ENCODE measurements at places on chromosomes 4 and X. TPM values are rescaled to one million over a fixed set of nuclear protein-coding genes. Genes with fewer than 3 reads are reported as not detected.

The MAGEA12 gene
- not detected for total RNA-seq

The HSFX1 gene
- total RNA-seq, result 0.20 TPM

The CRMP1 gene
- 0.65 TPM for total RNA-seq

The NAP1L3 gene
- total RNA-seq, result 0.44 TPM

The LAMP2 gene
- 117 TPM for total RNA-seq

All from lung microvascular endothelial cell (primary cell).